ENCODE measurements at places on chromosomes 2 and 18. TPM values are rescaled to one million over a fixed set of nuclear protein-coding genes. Genes with fewer than 3 reads are reported as not detected.

The SERPINB11 gene
- total RNA-seq, result 0.47 TPM

The SPATA3 gene
- total RNA-seq, result not detected

The RND3 gene
- total RNA-seq, result 28.1 TPM

The FEV gene
- total RNA-seq, result not detected

The SNORC gene
- 2.7 TPM for total RNA-seq

- H3K27me3 ChIP-seq, result no peaks in the 10 kb centered on the region
- no peaks in the 10 kb centered on the region for H3K4me1 ChIP-seq
- no peak for DNase-seq
- no peak overlapping the region for H3K4me3 ChIP-seq
- H3K36me3 ChIP-seq, result peaks cover 13% of the 10 kb centered on the region
These were observed 59.1 kb downstream of the SAP130 start for GRCh38 chr2:127968610-127969339.

DNA sequence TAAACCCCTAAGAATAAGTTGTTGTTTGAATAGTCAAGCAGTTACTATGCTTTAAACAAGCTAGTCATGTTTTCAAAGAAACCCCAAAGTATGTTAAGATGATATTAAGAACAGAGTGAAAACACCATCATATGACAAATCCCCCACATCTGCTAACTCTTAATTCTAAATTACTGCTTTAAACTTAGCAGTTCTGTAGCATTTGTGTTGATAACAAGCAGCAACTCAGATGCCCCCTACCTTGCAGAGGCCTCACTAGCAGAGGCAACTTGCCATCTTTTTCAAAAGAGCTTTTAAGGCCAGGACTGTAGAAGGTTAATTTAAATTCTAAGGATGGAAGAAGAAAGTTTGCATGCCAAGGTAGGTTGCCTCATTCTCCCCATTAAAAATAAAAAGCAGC lies 376.2 kb downstream of the SETBP1 start:
- no peaks in the 10 kb centered on the region for H3K27me3 ChIP-seq
- no peaks in the 10 kb centered on the region for H3K36me3 ChIP-seq
- DNase-seq, result no peak
- peaks cover 5% of the 10 kb centered on the region for H3K4me1 ChIP-seq

DNA sequence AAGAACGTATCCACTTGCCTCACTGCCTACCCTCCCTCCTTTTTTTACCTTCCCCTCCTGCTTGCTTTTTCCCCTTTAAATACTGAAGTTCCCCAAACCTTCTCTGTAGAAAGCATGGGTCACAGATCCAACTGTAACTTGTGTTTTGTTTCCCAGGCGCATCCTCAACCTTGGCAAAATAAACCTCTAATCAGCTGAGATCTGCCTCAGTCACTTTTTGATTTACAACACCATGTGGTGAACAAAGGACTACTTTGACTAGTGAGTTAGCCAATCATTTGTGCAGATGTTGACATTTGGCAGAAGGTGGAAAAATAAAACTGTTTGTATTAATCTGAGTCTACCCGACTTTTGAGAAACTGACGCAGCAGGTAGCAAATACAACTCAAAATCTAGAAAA lies 23.3 kb upstream of the MCM6 start:
- no peaks in the 10 kb centered on the region for H3K36me3 ChIP-seq
- no peak overlapping the region for H3K4me3 ChIP-seq

DNA sequence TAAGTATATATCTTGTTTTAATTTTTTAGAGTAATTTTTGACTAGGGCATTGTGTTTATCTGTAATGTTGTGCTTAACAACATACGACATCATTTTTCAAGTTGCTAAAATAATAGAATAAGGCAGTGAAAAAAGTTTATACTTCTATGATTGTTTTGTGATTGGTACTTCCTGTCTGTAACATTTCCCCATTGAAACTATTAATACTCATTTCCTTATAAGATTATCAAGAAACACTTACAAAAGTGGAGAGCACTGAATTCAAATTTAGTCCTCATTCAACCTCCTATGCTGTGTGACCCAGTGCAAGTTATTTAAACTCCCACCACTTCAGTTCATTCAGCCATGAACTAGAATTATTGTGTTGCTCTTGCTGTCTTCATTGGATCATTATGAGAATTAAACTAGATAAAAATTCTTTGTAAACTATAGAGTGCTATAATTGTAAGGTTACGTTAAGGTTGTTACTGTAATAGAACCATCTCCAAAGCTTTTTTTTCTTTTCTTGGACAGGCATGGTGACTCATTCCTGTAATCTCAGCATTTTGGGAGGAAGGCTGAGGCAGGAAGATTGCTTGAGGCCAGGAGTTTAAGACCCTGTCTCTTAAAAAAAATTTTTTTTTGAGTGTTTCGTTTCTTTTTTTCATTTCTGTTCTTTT lies 2.8 kb downstream of the ETAA1 start:
- DNase-seq, result no peak
- peaks cover 9% of the 10 kb centered on the region for H3K36me3 ChIP-seq
- H3K27ac ChIP-seq, result no peak overlapping the region
- H3K4me1 ChIP-seq, result peaks cover 3% of the 10 kb centered on the region
- no peak overlapping the region for H3K4me3 ChIP-seq
- H3K27me3 ChIP-seq, result no peaks in the 10 kb centered on the region

DNA sequence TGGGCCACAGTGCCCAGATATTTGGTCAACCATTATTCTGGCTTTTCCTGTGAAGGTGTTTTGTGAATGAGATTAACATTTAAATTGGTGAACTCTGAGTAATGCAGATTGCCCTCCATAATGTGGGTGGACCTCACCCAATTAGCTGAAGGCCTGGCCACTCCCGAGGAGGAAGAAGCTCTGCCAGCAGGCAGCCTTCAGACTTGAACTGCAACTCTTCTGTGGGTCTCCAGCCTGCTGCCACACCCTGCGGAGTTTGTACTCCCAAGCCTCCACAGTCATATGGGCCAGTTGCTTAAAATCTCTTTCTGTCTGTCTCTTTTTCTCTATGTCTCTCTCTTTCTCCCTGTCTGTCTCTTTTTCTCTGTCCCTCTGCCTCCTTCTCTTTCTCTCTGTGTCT lies 262.7 kb downstream of the MYCN start:
- no peaks in the 10 kb centered on the region for H3K4me1 ChIP-seq
- no peak overlapping the region for H3K27ac ChIP-seq
- no peaks in the 10 kb centered on the region for H3K36me3 ChIP-seq
- H3K4me3 ChIP-seq, result no peak overlapping the region
- no peak for DNase-seq

- no peaks in the 10 kb centered on the region for H3K27me3 ChIP-seq
- no peaks in the 10 kb centered on the region for H3K36me3 ChIP-seq
- no peaks in the 10 kb centered on the region for H3K4me1 ChIP-seq
- no peak overlapping the region for H3K4me3 ChIP-seq
- no peak overlapping the region for H3K27ac ChIP-seq
- DNase-seq, result no peak
These were observed 189.3 kb downstream of the CLIP4 start for GRCh38 chr2:29304399-29305060.
